H54 (cell line): ENCODE measurements at places on chromosomes 3 and 15.

DNA sequence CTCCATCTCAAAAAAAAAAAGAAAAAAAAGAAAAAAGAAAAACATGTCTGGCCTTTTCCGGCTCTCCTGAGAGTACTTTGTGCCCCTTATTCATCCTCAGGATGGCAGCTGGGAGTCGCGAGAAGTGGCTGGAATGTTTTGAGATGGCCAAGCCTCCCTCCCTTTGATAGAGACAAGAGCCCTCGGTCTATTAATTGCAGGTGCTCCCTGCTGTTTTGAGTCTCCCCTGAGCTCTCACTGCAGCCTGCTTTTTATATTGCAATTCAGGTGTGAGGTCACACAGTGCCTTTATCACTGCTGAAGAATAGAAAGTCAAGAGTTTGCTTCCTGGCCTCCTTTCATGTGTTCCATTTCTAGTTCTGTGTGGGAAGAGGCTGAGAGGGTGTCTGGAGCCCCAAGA lies 10.9 kb downstream of the CA12 start:
- no peak for DNase-seq

GRCh38 chr3:100018806-100019205 lies 95.5 kb downstream of the FILIP1L start:
- no peak for DNase-seq

DNA sequence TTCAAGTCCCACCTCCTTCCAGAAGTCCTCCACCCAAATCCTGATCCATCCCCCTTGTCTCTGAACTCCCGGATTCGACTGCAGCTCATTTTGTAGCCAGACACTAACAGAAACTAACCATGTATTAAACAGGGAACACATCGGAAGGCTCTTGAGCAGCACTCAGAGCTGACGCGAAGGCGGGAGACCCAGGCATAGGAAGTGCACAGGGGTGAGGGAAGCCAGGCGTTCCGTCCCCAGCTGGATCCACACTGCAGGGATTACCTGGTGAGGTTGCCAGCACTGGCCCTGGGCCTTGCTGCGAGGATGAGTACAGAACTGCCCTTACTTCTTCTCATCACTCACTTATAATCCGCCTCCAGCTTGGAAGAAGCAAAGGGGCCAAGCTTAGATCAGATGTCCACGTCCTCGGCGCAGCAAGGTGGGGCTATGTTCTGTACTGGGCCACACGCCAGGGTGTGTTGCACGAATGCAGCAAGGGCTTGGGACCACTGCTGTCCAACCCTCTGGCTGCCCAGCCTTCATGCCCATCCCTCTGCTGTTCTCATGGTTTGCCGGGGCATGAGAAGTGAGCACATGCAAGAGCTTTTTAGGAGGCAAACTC lies 124.2 kb upstream of the SMAD3 start:
- no peak for DNase-seq

- DNase-seq, result no peak
These were observed 58.5 kb downstream of the CRYBG3 start for GRCh38 chr3:97880267-97880666.

- DNase-seq, result no peak
These were observed 143.9 kb downstream of the APBA2 start for GRCh38 chr15:29029651-29030195.

DNA sequence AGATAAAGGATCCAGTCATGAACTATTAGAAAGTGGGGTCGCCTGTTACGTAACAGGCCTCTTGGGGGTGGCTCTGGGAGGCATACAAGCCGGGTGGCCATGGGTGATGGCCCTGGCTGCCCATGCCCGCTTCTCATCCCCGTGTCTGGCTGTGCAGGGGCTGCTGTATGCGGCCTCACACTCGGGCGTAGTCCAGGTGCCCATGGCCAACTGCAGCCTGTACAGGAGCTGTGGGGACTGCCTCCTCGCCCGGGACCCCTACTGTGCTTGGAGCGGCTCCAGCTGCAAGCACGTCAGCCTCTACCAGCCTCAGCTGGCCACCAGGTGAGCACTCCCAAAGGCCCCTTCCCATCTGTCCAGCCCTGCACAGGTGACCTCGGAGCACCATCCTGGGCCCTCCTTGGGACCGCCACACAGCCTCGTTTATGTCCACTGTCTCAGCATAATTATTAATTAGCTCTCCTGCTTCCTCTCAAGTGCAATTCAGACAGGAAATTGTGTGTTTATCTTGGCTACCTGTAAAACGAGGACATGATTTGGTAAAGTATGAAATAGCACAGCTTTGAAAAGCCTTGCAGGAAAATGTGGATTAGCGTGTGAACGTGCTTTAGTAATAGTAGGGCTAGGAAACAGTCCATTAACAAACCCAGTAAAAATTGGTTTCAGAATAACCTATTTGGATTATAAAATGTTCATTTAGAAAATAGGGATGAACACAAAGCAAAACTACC lies 8.1 kb downstream of the CIB1 start:
- DNase-seq, result no peak

DNA sequence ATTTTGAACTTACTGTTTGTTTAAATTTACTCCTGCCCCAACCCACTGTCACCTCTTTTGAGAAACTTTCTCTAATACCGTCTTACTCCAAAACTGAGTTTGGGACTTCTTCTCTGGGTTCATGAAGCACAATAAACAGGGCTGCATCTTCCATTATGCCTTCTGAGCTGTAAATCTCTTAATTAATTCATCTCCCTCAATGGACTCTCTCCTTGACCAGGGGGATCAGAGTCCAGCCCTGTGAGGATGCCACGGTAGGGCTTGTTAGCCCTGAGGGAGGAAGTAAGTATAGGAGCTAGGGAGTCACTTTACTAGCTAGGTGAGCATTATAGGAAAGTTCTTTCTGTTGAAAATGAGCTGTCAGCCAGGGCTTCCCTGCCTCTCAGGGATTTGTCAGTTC lies 299.3 kb upstream of the SATB1 start:
- no peak for DNase-seq

- DNase-seq, result no peak
These were observed 54.5 kb downstream of the ZMAT3 start for GRCh38 chr3:179016979-179017670.

DNA sequence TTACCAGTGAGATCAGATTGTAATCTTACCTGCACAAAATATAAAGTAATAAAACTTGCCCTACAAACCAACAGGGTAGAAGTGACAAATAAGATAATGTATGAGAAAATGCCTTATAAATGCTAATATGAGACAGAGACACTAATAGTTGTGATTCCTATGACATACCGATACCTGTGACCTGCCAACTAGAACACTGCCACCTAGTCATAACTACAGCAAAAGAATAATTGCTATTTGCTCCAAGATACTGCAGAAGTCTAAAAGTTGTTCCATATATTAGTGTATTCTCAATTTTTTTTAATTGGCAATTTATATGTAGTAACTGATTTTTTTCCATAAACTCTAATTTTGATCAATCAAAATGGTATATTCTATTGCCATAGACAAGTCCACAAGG lies 25.3 kb upstream of the GP5 start:
- DNase-seq, result no peak

DNA sequence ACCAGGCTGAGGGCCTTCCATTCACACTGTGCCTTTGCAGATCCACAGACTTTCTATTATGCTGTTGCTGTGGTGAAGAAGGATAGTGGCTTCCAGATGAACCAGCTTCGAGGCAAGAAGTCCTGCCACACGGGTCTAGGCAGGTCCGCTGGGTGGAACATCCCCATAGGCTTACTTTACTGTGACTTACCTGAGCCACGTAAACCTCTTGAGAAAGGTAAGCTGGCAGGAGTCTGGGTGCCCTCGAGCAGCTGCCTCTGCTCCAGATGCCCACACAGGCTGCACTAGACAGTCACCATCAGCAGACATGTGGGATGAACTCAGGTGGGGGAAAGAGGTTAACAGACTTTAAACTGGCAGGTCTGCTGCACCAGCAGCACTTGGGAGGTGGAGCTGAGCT lies 8.3 kb downstream of the TF start:
- no peak for DNase-seq

GRCh38 chr3:25090698-25091453 lies 337.2 kb upstream of the RARB start:
- DNase-seq, result no peak

DNA sequence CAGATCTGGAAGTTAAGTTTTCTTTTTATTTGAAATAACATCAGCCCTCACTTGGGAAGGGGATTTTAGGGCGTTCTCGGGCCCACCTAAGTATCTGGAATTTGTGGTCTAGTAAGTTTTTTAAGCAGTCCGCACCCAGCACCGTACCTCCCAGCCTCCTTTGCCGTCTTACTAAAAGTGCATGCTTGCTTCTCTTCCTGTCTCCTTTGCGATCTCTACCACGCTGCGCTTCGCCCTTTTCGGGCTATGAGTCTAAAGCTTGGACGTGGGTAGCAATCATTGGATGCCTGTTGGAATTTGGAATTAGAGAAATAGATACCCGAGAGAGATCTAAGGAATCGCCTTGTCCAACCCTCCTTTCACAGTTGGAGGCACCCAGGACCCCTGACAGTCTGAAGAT lies 1.1 kb downstream of the THSD4 start:
- DNase-seq, result no peak

DNA sequence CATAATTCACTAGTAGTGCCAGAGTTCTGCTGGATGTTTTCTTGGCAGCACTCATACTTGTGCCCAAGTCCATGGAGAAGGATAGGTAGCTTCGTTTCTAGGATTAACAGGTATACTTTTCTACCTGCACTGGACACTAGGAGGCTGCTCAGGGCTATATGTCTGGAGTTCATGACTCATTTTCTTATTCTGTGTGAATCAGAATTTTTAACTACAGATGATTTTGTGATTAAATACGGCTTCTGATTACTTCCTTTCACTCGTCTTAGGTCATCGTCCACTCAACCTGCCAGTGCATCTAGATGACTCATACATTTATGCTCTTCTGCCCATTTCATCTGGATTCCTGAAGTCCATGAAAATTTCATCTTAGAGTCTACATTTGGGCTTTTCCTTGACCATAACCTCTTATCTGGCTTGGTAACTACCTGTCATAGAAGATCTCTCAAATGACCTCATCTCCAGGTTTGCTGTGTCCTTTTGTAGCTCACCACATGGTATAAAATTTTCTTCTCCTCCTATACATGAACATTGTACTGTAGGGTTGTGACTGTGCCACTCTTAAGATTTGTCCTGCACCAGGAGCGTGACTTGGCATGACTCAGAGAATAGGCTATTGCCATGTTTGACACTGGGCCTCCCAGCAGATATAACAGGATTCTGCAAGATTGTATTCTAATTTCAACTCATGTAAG lies 66.7 kb upstream of the GCSAM start:
- no peak for DNase-seq

DNA sequence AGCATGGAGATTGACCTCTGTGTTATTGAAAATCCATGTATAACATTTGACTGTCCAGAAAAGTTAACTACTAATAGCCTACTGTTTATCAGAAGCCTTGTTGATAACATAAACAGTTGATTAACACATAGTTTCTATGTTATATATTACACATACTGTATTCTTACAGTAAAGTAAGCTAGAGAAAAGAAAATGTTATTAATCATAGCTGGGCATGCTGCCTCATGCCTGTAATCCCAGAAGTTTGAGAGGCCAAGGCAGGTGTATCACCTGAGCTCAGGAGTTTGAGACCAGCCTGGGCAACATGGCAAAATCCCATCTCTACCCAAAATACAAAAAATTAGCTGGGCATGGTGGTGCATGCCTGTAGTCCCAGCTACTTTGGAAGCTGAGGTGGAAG lies 163.3 kb downstream of the EPHA6 start:
- no peak for DNase-seq

DNA sequence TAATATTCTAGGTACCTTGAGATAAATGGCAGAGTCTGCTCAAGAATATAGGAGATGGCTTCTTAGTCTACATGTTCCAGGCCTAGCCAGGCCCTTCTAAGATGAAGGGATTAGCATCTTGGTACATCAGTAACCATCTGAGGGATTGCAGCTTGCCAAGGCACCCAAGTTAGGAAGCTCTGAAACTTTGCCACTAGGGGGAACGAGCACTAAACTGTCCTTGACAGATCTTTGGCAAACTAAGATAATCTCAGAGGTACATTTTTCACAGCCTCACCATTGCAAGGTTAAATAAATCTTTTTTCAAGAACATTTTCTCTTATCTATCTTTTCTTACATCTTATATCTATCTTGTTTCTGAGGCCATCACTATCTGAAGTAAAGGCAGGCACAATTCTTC lies 351.2 kb downstream of the RAP2B start:
- DNase-seq, result no peak

DNA sequence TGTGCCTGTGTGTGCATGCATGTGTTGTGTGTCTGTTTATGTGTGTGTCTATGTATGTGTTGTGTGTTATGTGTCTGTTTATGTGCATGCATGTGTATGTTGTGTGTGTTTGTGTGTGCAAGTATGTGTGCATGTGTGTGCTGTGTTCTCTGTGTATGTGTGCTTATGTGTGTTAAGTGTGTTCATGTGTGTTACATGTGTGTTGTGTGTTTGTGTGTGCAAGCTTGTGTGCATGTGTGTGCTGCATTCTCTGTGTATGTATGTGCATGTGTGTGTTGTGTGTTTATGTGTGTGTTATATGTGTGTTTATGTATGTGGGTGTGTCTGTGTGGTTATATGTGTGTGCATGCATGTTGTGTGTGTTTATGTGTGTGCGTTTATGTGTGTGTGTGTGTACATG lies 14.9 kb downstream of the UROC1 start:
- DNase-seq, result no peak

DNA sequence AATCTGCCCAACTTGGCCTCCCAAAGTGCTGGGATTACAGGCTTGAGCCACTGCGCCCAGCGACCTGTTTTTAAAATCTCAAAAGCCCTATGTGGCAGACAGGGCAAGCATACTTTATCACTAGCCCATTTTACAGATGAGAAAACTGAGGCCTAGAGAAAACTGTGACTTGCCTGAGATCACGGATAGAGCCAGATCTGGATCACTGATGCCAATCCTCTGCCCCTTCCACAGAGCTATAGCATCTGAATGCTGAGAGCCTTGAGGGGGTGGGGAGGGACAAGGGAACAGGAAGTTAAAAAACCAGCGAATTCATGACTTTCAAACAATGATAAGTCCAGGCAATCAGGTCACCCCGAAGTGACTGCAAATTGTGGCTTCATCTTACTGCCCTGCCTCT lies 7.3 kb downstream of the ANKRD63 start:
- no peak for DNase-seq

DNA sequence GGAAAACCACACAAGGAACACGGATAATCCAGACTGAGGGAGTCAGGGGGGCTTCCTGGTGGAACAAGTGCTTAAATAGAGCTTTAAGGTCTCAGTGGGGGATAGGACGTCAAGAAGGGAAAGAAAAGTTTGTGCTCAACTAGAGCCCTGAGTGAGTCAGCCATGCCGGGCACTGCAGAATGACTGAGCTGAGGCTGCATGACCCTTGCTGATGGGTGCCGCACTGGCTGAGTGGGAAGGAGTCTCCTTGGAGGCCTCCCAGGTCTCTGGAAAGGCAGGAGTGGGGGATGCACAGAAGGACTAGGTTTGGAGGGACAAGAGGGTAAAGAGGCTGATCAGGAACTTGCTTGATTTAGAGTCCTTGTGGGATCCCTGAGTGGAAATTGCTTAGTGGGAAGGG lies 150.3 kb downstream of the RPLP1 start:
- DNase-seq, result no peak

GRCh38 chr15:49900006-49900902 lies 218.8 kb downstream of the ATP8B4 start:
- no peak for DNase-seq

GRCh38 chr3:31755926-31756658 lies 223.4 kb downstream of the STT3B start:
- DNase-seq, result no peak

GRCh38 chr3:11199902-11200845 lies 45.9 kb downstream of the HRH1 start:
- no peak for DNase-seq
